Right renal pelvis (tissue), 4 donors: ENCODE measurements at places on chromosomes 1 and 21.

GRCh38 chr1:153251562-153251961 lies 7.9 kb upstream of the LORICRIN start:
- no peak for DNase-seq

DNA sequence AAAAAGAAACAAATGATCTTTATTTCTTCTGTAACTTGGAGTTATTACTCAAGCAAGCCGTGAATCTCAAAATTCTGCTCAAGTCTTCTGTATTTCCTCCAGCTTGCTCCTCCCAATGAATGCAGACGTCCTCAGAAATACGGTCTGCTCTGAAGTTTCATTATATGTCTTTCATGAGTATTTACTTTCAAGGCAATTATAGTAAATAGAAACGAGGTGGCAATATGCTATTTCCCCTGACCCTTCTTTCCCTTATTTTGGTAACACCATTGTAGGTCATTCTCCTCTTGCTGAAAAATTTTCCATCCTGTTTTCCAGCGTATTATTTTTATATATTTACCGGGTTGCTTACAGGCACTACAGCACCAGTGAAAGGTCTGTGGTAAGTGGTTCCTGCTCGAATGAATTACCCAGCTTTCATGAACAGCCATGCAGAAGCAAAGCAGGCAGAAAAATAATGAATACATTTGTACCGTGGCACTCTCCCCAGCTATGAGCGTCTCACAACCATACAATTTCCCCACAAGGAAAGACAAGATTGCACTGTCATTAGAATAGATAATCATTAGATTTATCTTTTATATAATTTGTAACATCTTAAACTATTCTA lies 350.9 kb upstream of the PKN2 start:
- DNase-seq: no peak

DNA sequence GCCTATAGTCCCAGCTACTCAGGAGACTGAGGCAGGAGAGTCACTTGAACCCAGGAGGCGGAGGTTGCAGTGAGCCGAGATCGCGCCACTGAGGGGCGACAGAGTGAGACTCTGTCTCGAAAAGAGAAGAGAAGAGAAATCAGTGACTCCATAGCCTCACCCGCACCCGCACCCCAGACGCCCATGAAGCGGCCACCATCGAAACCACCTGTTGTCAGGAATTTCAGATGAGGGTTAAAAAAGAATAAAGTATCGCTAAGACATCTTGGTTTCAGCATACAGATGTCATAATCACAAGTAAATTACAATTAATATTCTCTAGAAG lies 47.4 kb downstream of the NPHP4 start:
- no peak for DNase-seq

GRCh38 chr1:14253676-14254075 lies 344.8 kb upstream of the KAZN start:
- DNase-seq: no peak
